ENCODE measurements at places on chromosomes 3 and 15.
A peak's percentile ranks its signal among the peaks of the same experiment; 100 is the strongest.

DNA sequence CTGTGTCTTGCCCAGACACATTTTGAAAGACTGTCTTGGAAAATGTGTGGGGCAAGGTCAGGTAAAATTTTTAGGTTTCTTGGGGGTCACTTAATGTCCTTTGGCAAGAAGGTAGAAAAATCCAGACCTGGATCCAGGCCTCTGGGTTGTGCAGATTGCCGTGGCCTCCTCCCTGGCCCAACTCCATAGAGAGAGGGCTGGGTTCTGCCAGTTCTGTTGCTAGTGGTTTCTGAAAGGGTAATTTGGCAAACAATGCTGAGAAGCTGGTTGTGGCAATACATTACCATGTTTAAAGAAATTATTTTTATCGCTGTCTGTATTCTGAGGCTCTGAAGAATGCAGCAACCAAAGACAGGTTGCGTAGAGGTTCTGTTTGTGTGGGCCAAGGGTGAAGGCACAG, 20.2 kb upstream of the TMEM158 start:
- DNase-seq = no peak

- no peak for DNase-seq
Measured at GRCh38 chr3:136749091-136749490, 3.1 kb downstream of the STAG1 start.

DNA sequence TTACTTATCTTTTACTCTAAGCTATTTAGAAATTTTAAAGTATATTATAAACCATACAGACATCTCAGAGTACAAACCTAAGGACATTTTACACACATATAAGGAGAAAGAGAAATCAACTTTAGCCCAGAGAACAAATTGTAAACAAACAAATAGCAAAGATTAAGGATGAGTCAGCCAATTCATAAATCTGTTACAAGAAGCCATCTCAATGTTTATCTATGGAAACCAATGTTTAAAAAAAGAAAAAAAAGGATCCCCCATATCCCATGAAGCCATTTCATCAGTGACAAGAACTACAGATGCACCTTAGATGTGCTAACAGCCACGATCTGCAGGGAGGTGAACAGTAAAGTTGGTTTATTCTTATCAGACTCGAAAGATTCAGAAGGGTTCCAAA, 437.1 kb downstream of the SHQ1 start:
- DNase-seq = no peak

GRCh38 chr3:95002438-95003046, 939.7 kb downstream of the NSUN3 start:
- DNase-seq = no peak

- peak; percentile 66 for DNase-seq
Measured at GRCh38 chr3:159266779-159267178, 464.9 kb downstream of the MFSD1 start.

GRCh38 chr15:77243716-77244401, 172.9 kb upstream of the TSPAN3 start:
- no peak for DNase-seq

DNA sequence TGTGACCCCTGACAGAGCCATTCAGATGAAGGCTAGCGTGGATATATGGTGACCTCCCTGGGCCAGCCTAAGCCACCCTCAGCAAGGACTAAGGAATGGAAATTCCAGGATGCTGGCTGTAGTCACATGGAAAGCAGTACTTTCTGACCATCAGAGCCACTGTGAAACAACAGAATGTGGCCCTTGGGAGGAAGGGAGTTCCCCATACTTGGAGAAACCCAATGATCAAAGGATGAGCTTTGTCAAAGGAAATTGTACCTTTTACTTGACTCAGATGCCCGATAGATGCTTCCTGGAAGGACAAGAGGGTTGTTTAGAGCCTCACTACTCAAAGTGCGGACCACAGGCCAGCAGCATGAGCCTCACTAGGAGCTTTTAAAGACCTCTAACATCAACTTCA, 484.5 kb upstream of the PROK2 start:
- DNase-seq = no peak

All from kidney tubule cell (primary cell).